ENCODE measurements at places on chromosomes 1 and 21. TPM values are rescaled to one million over a fixed set of nuclear protein-coding genes. Genes with fewer than 3 reads are reported as not detected.
A peak's percentile ranks its signal among the peaks of the same experiment; 100 is the strongest.

- DNase-seq, result no peak
Observed at GRCh38 chr1:203289281-203289981, 15.9 kb upstream of the BTG2 start.

DNA sequence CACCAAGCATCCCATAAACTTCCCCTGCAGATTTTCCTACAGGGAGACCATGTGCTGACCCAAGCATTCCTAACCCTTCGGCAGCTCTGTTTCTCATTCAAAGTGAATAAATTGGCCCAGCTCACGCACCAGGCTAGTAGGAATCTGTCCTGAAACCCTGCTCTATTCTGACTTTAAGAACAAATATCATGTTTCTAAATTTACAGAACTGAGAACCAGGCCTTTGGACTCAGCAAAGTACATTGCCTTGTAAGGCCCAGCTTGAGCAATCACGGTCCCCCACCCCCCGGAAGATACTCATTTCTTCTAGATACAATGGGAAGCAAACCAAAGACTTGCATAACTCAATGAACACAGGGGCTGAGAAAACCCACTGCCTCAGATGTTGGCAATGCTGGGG is 160.1 kb upstream of the NFIA start:
- DNase-seq, result peak; percentile 25

DNA sequence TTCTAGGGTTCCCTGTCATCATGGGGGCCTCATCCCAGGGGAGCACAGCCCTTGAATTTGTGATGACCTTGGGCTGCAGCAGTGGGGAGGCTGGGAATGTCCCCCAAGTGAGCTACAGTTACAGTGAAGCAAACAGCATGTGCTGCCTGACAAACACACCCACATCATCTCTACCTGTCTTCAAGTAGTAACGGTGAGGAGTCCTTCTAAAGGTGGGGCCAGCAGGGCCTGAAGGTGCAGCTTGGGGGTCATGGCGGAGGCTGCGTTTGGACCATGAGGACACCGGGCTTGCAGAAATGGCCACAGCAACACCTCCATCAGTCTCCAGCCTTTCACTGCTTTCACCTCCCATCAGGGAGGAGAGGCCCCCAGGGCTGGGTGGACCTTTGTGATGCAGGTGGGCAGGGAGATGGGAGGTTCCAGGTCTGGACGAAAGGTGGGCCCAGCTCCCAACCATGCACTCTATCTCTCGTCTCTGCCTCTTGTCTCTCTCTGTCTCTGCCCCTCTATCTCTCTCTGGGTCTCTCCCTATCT is 55.7 kb downstream of the WNT9A start:
- no peak for DNase-seq

GRCh38 chr1:209335178-209335577 is 248.3 kb upstream of the CAMK1G start:
- DNase-seq, result no peak

DNA sequence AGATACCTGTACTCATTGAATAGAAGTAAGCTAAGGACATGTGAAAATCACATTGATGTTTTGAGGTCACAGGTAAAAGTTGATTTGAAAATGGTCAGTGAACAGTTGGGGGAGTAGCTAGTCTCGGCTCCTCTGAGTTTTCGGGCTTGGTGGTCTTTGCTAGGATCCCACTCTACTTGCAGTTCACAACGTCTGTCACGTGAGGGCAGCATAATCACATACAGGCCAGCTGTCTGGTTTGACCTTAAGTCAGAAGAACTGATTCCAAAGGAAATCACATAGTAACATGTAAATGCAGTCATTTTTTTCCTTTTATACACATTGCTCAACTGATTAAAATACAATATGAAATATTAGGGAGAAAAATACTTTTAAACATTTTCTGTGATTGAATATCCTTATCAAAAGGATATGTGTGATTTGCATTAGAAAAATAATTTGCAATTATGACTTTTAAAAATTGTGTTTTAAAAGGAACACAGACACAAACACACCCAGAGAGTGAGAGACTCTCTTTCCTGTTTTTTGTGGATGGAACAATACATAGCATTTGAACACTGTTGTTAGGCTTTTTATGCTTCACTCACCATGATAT is 21.8 kb upstream of the PDC start:
- peak; percentile 43 for DNase-seq

GRCh38 chr1:26597629-26598039 is 68.1 kb downstream of the RPS6KA1 start:
- no peak for DNase-seq

DNA sequence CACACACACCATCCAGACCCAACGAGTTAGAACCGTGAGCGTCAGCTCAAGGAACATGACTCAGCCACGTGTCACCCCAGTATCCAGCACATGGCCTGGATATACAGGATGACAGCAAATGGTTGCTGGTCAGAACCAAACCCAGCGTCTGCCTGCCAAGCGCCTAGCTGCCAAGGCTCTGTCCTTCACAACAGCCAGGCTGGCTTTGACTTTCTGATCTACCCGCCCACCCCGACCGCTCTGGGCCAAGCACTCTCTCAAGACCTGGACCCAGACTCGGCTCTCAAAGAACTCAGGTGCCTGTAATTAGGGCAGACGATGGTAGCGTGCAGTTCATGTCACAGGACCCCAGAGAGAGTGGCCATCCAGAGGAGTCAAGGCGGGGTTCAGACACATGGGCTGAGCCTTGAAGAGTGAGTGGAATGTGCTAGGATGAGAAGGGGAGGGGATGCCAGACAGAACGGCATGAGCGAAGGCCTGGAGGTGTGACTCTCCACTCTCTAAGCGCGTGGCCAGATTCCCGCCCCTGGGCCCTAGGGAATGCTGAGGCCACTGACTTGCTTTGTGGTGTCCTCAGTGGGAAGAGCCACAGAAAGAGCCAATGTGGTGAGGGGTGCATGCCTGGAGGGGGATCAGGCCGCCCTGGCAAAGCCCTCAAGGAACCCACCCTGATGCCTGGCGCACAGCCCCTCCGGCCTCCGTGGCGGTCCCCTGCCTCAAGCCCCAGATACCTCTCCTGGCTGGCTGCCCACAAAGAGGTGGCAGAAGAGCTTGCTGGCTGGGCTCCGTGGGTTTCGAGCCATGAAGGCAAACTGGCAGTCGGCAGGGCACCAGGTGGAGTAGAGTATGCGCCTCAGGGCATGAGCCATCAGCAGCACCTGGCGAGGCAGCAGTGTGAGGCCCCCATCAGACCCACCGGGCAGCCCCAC is 7.0 kb downstream of the SH2D5 start:
- no peak for DNase-seq

DNA sequence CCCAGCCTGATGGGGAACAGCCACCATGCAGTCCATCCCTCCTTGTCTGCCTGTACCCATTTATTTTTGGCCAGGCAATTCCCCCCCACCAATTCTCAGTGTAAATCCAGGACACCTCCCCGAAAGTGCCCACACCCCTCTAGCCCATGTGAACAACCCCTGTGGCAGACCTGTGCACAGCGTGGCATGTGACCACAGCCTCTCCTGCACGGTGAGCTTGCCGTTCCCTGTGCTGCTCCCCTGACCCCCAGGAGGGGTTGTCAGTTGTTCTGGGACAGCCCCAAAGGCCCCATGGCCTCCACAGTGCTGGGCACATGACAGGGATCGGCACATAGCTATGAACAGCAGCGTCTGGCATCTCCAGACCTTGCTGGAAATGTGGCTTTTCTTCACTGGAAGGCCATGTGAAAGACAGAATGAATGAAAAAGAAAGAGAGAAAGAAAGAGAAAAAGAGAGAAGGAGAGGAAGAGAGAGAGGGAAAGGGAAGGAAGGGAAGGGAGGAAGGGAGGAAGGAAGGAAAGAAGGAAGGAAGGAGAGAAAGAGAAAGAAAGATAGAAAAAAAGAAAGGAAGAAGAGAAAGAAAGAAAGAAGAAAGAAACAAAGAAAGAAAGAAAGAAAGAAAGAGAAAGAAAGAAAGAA is 3.9 kb downstream of the CAPN9 start:
- no peak for DNase-seq

GRCh38 chr1:75796376-75797272 is at the start of gene MSH4:
TSS of gene MSH4 (plus strand) at chr1:75796882. CDS start at chr1:75796986, 104 bp downstream.
- no peak for DNase-seq

GRCh38 chr1:171890131-171890530 is 48.8 kb downstream of the DNM3 start:
- DNase-seq, result no peak

GRCh38 chr1:153984123-153984894 is 1.8 kb downstream of the RAB13 start:
- DNase-seq, result no peak

DNA sequence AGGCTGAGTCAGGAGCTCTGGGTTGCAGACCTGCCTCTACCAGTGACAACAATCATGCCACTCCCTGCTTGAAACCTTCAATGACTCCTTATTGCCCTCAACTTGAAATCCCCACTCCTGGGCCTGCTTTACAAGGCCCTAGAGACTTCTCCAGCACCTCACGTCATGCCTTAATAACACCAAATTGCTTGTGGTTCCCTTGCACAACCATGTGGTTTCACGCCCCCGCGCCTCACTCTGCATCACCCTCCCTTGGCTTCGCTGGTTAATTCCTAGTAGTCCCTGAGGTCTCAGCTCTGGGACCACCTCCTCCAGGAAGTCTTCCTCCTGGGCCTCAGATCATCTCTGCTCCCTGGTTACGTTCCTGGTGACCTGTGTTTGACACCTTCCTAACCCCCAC is 33.0 kb downstream of the EPHA2 start:
- DNase-seq, result peak; percentile 72

GRCh38 chr1:105686026-105686425 is 1370.4 kb upstream of the PRMT6 start:
- DNase-seq, result no peak

GRCh38 chr1:24027838-24028468 is 47.8 kb upstream of the SRSF10 start:
- DNase-seq, result no peak

DNA sequence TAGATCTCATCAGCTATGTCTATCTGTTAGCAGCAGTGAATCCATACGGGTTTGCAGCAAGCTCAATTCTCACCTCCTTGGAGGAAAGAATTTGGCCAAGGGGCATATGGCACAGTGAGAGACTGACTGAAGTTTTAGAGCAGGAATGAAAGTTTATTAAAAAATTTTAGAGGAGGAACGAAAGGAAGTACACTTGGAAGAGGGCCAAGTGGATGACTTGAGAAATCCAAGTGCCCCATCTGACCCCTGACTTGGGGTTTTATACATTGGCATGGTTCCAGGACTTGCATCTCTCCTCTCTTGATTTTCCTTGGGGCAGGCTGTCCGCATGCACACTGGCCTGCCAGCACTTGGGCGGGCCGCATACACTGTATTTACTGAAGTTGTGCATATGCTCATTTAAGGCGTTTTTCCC is 9.2 kb upstream of the OSBPL9 start:
- DNase-seq, result no peak

DNA sequence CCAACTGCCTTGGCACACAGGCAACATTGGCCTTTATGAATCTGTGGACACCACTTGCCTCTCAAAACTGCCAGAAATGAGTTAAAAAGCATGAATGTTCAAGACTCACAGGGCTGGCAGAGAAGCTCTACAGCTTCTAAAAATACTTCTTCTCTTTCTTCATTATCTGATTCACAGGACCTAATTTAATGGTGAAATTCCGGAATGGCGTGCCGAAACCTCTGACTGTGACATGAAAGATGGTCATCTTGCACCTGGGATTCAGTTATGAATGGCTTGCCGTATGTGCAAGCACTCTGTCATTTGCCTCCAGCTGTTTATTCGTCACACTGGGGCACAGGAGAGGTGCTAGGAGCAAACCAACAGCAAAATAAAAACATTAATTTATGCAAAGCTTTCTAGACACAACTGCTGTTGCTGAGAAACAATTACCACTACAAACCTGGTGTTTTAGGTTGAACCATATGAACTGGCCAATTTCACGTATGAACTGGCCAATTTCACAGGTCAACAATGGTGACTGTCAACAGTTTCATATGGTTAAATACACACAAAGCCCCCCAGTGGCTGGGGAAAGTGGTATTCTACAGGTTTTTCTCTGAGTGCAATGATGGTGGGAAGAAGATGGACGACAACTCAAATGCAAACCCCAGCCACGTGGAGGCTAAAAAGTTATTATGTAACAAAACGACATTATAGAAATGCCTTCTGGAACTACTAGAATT is 648.3 kb downstream of the KIF26B start:
- DNase-seq, result no peak

DNA sequence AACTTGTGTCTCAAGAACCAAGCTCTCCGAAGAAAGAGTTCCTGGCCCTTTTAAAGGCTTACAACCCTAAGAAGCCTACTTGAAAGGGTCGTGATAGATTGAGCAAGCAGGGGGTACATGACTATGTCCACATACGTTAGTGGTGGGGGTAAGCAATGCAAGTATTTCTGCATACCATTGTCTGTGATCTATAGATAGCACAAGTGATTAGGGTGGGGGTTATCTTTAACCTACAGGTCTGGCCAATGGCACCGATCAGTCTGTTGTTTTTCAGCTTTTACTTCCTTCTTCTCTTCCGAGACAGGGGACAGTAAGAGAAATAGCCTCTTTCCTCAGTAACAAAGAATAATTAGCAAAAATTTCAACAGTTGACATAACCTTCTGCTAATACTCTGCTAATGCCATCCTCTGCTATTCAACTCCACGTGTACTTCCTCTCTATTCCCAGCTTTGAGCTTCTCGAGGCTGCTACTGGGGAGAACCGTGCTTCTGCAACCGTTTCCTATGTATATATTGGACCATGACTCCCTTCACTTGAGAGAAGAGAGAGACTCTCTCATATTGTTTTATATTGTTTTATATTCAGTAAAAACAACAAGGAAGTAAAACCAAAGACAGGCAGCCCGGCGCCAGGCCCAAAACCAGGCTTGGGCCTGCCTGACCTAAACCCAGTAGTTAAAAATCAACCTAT is 727.7 kb upstream of the NCAM2 start:
- no peak for DNase-seq

GRCh38 chr1:119587341-119587740 is 60.7 kb downstream of the ZNF697 start:
- no peak for DNase-seq

DNA sequence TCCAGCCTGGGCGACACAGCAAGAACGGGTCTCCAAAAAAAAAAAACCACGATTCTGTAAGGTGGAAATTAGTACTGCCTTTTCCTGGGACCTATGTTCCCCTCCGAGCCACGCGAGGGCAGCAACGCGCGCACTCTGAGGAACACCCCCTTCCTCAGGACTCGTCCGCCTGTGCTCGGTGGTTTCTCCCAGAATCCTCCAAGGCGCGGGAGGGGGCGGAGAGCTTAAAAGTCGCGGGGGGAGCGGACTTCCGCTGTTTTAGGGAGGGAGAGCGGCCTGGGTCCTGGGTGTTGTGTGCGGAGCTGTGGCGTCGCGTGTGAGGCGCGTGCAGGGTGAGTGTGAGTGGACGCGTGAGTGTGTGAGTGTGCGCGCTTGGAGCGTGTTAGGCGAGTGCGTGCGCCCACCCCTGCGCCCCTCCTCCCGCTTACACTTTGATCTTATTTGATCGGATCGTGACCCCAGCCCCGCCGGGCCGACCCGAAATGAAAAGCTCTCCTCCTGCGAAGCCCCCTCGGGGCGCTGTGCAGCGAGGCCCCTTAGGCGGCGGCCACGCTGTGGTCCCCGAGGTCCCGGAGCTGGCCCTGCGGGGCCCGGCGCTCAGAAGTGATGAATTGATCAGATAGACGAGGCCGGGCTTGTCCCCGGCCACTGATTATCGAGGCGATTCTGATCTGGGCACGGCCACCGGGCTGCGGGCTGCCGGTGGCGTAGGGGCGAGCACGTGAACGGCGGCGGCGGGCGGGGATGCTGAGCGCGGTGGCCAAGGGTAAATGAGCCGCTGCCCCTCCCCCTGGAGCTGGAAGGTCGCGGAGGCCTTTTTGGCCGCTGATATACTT is 9.6 kb downstream of the TMEM167B start:
- DNase-seq, result peak; percentile 96

TRIM45 gene
- total RNA-seq, result 4.6 TPM

CHI3L2 gene
- 0.69 TPM for total RNA-seq

RPF1 gene
- total RNA-seq, result 27.8 TPM

MPC2 gene
- 21.5 TPM for total RNA-seq

IL6R gene
- 28.2 TPM for total RNA-seq

VWA1 gene
- 67.1 TPM for total RNA-seq

SNX7 gene
- 6.7 TPM for total RNA-seq

KRTAP20-3 gene
- not detected for total RNA-seq

S100A14 gene
- total RNA-seq, result 6.2 TPM
